Glutamatergic neuron (in vitro differentiated cells): ENCODE measurements at places on chromosomes 5 and 9.
A peak's percentile ranks its signal among the peaks of the same experiment; 100 is the strongest.

DNA sequence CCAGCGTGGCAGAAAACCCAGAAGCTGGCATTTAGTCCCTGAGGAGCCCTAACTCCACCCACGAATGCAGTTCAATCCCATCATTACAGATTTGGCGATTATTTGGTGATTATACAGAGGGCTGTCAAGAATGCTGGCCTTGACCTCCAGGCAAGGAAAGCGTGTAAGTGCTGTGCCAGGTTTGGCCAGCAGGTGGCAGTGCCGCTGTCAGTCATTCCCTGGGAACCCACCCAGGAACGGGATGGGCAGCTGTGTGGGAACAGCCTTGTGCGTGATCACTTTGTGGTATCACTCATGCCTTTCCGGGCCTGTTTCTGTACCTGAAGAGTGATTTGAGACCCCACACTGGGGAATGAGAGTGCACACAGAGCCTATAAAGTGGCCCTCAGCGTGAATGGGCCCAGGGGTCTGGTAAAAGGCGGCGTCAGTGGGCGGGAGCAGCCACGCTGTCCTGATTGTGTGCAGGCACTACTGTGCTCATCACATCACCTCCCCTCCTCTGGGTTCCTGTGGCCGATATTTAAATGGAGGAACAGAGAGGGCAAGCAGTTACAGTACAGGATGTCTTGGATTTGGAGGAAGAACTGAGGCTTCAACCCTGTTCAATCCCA is 215.6 kb downstream of the ROR2 start:
- no peak overlapping the region for H3K27ac ChIP-seq
- peaks cover 30% of the 10 kb centered on the region for H3K4me1 ChIP-seq
- H3K27me3 ChIP-seq: peaks cover 2% of the 10 kb centered on the region
- no peaks in the 10 kb centered on the region for H3K36me3 ChIP-seq
- H3K4me3 ChIP-seq: no peak overlapping the region

DNA sequence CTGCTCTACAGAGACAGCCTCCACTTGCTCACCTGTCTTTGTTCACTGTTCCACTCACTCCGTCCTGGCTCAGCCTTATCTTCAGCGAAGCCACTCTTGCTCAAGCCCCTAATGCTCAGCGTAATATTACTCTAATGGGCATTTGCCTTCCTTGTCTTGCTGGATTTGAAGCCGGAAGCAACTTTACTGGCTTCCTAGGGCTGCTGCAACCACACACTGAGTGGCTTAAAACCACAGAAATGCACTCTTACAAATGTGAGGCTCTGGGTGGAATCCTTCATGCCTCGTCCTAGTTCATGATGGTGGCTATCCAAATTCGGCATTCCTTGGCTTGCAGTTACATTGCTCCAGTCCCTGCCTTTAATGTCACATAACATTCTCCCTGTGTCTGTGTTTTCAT is 85.5 kb upstream of the MARCHF11 start:
- no peak for DNase-seq
- H3K27me3 ChIP-seq: no peaks in the 10 kb centered on the region
- H3K36me3 ChIP-seq: no peaks in the 10 kb centered on the region
- no peaks in the 10 kb centered on the region for H3K4me1 ChIP-seq
- H3K4me3 ChIP-seq: no peak overlapping the region

- peak overlapping the region; percentile 42 for H3K4me3 ChIP-seq
- H3K27ac ChIP-seq: no peak overlapping the region
- no peak for DNase-seq
- peaks cover 5% of the 10 kb centered on the region for H3K27me3 ChIP-seq
Measured at GRCh38 chr9:38183994-38184568, 115.1 kb upstream of the SHB start.

- H3K36me3 ChIP-seq: peaks cover 4% of the 10 kb centered on the region
- no peaks in the 10 kb centered on the region for H3K4me1 ChIP-seq
- no peak overlapping the region for H3K4me3 ChIP-seq
- no peak for DNase-seq
- peaks cover 1% of the 10 kb centered on the region for H3K27me3 ChIP-seq
Measured at GRCh38 chr5:174618589-174618988, 105.8 kb upstream of the MSX2 start.

GRCh38 chr5:99176186-99176585 is 247.4 kb upstream of the CHD1 start:
- DNase-seq: no peak
- no peak overlapping the region for H3K4me3 ChIP-seq
- H3K27ac ChIP-seq: no peak overlapping the region
- no peaks in the 10 kb centered on the region for H3K36me3 ChIP-seq
- H3K27me3 ChIP-seq: no peaks in the 10 kb centered on the region
- no peaks in the 10 kb centered on the region for H3K4me1 ChIP-seq

GRCh38 chr5:153569036-153569435 is 78.6 kb downstream of the GRIA1 start:
- H3K36me3 ChIP-seq: no peaks in the 10 kb centered on the region
- H3K27ac ChIP-seq: no peak overlapping the region
- no peak overlapping the region for H3K4me3 ChIP-seq
- no peak for DNase-seq
- H3K27me3 ChIP-seq: no peaks in the 10 kb centered on the region

GRCh38 chr5:53815471-53815870 is 255.0 kb downstream of the NDUFS4 start:
- no peak overlapping the region for H3K27ac ChIP-seq
- no peaks in the 10 kb centered on the region for H3K27me3 ChIP-seq
- H3K4me1 ChIP-seq: peaks cover 3% of the 10 kb centered on the region
- no peak for DNase-seq
- no peak overlapping the region for H3K4me3 ChIP-seq
- no peaks in the 10 kb centered on the region for H3K36me3 ChIP-seq

GRCh38 chr9:37986001-37986400 is 82.1 kb upstream of the SLC25A51 start:
- peaks cover 14% of the 10 kb centered on the region for H3K27me3 ChIP-seq
- no peak overlapping the region for H3K27ac ChIP-seq
- DNase-seq: no peak

- peaks cover 6% of the 10 kb centered on the region for H3K36me3 ChIP-seq
- no peak for DNase-seq
- H3K4me3 ChIP-seq: no peak overlapping the region
- no peaks in the 10 kb centered on the region for H3K27me3 ChIP-seq
- no peak overlapping the region for H3K27ac ChIP-seq
Measured at GRCh38 chr5:145902421-145902820, 29.6 kb upstream of the GRXCR2 start.

DNA sequence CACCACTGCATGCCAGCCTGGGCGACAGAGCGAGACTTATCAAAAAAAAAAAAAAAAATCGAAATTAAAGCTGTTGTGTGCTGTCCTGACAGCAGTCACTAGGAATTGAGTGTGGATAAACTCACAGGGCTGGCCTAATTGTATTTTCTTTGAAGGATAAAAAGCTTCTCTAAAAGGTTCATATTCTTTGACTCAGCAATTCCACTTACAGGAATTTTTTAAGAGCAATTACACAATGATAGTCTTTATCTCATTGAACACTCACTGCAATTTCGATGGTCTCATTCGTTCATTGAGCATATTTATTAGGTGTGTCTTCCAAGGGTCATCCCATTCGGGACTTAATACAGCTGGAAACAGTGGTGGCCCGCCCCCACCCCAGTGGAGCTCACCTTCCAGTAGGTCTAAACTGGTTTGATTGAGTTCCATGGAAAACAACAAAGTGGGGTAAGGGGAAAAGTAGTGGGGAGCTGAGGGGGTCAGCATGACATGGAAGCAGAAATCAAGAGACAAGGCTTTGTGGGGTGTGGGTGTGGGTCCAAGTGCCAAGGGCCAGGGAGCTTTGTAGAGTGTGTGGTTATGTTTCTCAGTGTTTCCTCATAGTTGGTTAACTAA is 6.7 kb downstream of the CDK9 start:
- no peak overlapping the region for H3K4me3 ChIP-seq
- H3K27ac ChIP-seq: peak overlapping the region; percentile 64
- no peak for DNase-seq
- H3K4me1 ChIP-seq: peaks cover 5% of the 10 kb centered on the region

DNA sequence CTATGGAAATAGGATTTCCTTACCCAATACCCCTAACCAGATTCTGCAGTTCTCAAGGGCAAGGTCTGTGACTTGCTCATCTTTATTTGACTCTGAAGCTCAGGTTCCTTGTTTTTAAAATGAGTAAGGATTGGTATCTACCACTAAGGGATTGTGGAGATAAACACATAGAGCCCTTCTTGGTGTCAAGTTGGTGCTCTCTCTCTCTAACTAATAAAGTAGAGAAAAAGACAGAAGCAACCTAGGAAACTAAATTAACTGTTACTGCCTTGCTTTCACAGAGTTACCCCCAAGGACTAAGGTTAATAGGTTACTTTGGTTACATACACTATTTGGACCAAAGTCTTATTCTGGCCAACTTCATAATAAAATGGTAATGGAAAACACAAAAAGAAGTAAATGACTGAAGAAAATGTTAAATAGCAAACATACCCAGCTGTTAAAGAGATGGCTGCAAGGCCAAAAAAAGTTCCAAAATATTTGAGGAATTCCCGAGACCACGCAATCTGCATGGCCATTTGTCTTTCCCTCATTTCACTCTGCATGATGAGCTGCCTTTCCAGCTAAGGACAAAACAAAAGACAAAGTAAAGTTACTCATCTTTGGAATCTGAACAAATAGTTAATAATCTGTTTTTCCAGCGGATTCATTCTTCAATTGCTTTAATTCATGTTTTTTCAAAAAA is 21.8 kb upstream of the RLN1 start:
- H3K4me1 ChIP-seq: peaks cover 7% of the 10 kb centered on the region
- peaks cover 1% of the 10 kb centered on the region for H3K27me3 ChIP-seq
- no peak overlapping the region for H3K27ac ChIP-seq

DNA sequence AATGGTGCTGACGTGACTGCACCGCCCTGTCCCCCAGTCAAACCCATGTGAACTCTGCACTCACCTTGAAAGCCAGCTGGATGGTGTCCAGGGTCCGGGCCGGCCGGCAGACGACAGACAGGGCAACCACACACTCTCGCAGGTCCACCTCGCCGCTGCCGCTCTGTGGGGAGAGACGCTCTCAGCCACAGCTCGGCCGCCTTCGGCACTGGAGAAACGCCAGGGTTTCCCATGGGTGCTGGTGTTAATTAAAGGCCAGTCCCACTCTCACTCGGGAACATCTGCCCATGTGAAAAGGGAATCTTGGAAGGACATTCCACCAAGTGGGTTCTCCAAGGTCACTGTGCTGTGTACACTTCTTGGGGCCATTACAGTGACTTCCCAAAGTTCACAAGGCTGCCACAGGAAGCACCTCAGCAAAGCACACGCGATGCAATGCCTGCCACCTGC is 25.5 kb upstream of the SLC6A3 start:
- peak; percentile 14 for DNase-seq
- H3K4me3 ChIP-seq: no peak overlapping the region
- H3K4me1 ChIP-seq: peaks cover 5% of the 10 kb centered on the region
- no peak overlapping the region for H3K27ac ChIP-seq

DNA sequence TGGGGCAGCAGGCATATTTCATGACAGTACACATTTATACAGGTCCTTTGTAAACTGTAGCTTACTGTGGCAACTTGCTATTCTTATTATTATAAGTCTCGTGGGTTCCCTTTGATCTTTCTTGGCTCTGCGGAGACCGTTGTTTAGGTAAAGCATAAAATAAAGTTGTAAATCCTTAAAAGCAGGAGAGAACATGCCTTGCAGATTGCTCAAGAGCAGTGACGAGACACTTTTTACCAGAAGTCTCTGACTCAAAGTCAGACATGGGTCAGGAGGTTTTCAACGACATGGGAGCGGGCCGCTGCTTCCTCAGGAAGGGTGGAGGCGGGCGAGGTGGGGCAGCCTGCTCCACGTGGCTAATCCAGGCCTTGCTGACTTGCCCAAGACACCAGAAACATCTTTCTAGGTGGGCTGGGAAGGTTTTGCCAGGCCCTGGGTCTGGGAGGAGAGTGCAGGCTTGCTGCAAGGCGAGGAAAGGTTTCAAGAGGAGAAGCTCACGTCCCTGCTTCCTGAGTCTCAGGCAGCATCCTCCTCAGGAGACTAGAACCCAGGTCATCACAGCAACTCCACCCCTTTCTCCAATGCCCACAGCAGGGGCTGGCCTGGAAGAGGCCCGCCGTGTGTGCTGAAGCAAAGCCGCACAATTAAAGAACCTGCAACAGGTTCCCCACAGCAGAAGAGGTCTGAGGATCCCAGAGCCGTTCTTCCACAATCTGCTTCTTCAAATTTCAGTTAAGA is 6.5 kb downstream of the TBC1D2 start:
- no peak overlapping the region for H3K4me3 ChIP-seq
- no peaks in the 10 kb centered on the region for H3K27me3 ChIP-seq
- no peak overlapping the region for H3K27ac ChIP-seq
- no peak for DNase-seq
- peaks cover 6% of the 10 kb centered on the region for H3K4me1 ChIP-seq

GRCh38 chr9:133237035-133237731 is 28.1 kb upstream of the OBP2B start:
- no peaks in the 10 kb centered on the region for H3K36me3 ChIP-seq
- H3K27ac ChIP-seq: no peak overlapping the region
- H3K4me3 ChIP-seq: no peak overlapping the region

DNA sequence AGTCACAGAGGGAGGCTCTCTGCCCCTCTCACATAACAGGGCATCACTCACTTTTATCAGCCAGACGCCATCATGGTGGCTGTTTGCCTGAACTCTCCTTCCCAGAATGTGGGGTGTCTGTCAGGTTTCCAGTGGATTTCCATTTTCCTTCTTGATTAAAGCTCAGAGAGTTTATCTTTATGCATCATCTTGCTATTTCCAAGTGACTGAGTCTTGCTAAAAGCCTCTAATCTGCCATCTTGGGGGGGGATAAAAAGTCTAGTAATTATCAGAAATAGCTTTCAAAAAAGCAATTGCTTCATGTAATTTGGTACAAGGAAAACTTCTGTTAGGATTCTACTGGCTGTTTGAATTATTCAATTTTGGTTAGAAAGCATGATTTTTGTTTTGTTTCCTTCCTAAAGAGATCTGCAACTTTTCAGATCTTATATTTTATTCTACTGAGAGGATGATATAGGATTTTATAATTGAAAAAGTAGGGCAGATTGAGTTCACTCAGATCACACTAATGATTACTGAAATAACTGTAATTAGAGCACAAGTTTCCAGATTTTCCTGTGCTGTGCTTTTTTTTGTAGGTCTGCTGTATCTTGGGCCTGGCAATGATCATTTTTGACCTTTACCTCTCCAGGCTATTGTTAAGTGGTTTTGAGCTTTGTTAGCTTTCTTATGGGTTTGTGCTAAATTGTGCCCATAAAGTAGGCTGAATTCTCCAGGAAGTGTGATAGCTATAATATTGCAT is 661.5 kb downstream of the TLE4 start:
- no peak overlapping the region for H3K4me3 ChIP-seq
- H3K27ac ChIP-seq: no peak overlapping the region
- peaks cover 4% of the 10 kb centered on the region for H3K27me3 ChIP-seq
- DNase-seq: no peak
- no peaks in the 10 kb centered on the region for H3K4me1 ChIP-seq

GRCh38 chr9:126051446-126052130 is 275.0 kb upstream of the MVB12B start:
- no peak for DNase-seq
- H3K4me1 ChIP-seq: peaks cover 5% of the 10 kb centered on the region
- H3K4me3 ChIP-seq: no peak overlapping the region
- no peak overlapping the region for H3K27ac ChIP-seq

DNA sequence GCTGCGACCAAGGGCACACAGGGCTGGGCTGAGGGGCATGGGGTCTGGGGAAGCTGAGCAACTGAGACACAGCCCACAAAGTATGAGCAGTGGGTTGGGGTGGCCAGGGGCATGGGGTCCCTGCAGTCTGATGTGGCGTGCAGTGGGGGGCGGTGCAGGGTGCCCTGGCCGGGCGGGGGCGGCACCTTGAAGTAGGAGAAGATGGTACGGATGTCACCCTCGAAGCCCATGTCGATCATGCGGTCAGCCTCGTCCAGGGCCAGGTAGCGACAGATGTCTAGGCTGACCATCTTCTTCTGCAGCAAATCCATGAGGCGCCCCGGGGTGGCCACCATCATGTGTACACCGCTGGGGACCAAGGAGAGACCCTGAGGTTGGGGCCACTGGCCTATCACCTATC is 3.3 kb downstream of the DDX41 start:
- peaks cover 4% of the 10 kb centered on the region for H3K36me3 ChIP-seq
- no peak overlapping the region for H3K27ac ChIP-seq
- peaks cover 16% of the 10 kb centered on the region for H3K4me1 ChIP-seq
- peaks cover 18% of the 10 kb centered on the region for H3K27me3 ChIP-seq
